Stimulated activated CD4-positive, alpha-beta T cell treated with anti-CD3 and anti-CD28 coated beads, Interleukin-15, amount 100 ng/mL, for 1 hour (primary cell): ENCODE measurements at places on chromosomes 6 and 20.

GRCh38 chr6:83215131-83216047 is 22.2 kb downstream of the RWDD2A start:
- DNase-seq: peak; percentile 7

DNA sequence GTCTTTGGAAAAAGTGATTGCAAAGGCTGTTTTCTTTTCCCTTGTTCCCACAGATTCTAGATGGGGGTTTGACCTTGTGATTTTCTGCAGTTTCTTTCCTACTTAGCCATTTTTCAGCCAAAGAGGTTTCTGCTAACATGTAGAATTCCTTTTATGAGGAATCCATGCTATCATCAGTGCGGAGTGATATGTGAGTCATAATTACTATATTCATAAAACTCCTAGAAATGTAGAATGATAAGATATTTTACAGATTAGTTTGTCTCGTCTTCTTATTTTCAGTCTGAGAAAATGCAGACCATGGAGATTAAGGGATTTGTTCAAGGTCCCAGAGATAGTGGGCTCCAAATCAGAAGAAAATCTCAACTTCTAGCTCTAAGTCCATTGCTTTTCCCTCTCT is 98.6 kb downstream of the KCNQ5 start:
- no peak for DNase-seq

- DNase-seq: no peak
Observed at GRCh38 chr6:155248008-155249001, 15.5 kb upstream of the CLDN20 start.

DNA sequence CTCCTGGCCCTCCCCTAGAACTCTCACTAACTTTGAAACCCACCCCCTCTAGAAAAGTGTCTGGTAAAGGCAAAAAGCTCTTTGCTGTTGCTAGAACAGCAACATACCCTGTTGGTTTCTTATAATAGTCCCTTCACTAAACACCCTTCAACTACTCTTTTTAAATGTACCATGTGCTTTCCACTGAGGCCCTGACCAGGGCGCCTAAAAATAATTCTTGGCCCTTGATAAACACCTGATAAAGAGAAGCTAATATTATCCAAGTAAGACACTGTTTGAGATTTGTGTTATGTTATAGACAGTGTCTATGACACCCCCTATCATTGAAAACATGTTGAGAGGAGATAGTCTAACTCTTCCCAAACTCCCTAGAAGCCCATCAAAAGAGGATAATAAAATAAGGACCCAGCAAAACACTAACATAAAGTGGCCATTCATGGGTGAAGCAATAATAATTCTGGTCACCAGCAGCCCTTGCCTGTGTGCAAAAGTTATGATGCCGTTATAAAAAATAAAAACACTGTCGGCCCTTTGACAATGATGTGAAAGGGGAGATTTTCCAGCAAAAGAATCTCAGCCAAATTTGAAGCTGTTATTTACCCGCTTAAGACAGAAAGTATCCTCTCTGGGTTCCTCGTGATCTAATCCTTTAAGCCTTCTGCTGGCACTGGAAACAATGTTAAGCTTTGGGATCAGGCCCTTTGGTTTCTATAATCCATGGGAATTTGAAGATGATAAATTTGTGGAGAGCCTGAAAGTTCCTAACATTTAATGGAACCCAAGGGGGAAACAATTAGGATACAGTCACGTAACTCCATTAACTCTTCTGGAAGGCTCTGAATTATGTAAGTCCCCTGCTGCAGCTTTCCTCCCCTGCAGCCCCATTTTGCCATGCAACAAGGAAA is 122.6 kb upstream of the PLCB4 start:
- no peak for DNase-seq

- DNase-seq: no peak
Observed at GRCh38 chr6:157741321-157741947, 81.6 kb upstream of the SNX9 start.

- DNase-seq: no peak
Observed at GRCh38 chr6:27156874-27157458, 90.5 kb upstream of the PRSS16 start.

DNA sequence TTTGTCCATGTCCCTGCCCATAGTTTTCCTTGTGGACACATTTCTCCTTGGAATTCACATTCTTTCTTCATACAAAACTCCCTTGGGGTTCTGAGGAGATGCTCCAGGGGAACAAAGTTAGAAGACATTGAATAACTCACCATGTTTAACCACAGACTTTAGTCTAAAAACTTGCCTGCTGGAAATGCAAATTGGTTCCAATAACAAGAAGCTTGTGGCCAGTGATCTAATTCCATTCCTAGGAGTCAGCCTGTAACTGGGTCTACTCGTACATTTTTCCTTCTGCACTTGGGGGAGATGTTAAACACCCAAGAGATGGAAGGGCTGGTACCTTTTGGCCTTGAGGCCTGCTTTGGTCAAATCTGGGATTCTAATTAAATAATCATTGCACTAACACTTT is 60.2 kb downstream of the SCML4 start:
- DNase-seq: no peak

DNA sequence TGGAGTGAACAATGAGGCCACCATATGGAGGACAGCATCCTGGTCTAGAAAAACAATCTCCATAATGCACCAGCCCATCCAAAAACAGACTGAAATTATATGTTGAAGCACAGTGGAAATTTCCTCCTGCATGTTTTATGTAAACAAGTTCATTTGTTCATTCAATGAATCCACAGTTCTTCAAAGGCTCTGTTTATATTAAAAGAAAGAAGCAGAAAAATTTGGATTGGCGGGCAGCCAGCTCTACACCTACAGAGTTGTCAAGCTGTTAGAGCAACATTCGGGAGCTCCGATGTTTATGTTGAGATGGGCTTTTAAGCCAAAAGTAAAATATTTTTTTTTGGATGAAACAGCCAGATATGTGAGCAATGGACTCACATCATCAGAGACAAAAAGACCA is 395.3 kb upstream of the SULF2 start:
- no peak for DNase-seq

DNA sequence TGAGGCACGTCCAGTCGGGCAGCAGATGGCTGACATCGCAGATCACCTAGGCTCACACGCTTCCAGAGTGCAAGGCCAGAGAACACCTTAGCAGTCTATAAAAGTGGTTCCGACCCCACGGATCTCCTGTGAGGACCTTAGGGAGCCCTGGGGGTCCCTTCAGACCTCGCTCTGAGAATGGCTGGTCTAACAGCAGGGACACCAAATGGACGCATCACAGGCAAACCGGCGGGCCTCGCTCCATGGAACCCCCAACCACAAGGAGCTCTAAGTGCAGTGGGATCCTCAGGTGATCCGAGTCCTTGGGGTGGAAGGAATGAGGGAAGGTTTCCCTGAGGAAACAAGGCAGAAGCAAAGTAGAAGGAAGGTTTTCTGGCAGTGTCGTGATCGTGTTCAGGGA is 135.4 kb downstream of the SMOC2 start:
- no peak for DNase-seq

- no peak for DNase-seq
Observed at GRCh38 chr20:8435285-8436035, 303.4 kb downstream of the PLCB1 start.

DNA sequence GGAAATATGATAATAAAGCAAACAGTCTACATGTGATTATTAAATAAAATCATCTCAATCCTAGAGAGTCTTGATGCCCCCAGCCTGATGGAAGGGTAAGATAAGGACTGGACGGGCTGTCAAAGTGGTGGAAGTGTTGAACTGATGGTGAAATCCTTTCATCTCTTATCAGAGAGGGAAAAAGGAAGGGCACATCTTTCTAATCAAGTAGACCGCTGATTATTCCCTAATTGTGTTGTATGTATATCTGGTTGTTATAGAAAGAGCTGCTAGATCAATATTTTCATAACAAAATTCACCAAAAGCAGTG is 184.5 kb downstream of the PDE7B start:
- no peak for DNase-seq

DNA sequence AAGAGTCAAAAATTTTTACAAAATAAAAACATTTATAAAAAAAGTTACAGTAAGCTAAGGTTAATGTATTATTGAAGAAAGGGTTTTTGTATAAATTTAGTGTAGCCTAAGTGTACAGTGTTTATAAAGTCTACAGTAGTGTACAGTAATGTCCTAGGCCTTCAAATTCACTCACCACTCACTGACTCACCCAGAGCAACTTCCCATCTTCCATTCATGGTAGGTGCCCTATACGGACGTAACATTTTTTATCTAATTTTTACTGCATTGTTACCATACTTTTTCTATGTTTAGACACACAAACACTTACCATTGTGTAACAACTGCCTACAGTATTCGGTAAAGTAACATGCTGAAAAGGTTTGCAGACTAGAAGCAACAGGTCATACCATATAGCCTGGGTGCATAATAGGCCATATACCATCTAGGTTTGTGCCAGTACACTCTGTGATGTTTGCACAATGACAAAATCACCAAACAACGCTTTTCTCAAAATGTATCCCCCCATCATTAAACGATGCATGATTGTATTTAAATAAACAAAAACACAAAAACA is 6.0 kb downstream of the MTFR2 start:
- DNase-seq: no peak

DNA sequence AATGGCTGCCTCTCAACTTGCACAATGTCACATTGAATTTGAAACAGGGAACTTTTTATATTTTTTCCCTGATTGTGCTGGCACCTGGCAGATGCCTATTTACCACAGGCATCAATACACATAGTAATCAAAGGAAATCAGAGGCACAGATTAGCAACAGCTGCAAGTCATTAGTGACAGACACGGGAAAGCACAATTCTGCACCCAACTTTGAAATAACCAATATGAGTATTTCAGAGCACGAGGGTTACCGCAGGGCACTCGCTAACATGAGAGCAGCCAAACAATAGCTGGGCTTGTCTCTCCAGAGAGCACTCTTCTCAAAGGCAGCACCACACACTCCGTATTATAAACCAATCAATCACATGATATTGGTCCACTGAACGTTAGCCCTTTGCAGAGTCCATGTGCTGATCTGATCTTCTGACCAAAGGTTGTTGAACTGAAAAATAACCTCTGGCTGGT is 149.5 kb downstream of the RNF144B start:
- no peak for DNase-seq

DNA sequence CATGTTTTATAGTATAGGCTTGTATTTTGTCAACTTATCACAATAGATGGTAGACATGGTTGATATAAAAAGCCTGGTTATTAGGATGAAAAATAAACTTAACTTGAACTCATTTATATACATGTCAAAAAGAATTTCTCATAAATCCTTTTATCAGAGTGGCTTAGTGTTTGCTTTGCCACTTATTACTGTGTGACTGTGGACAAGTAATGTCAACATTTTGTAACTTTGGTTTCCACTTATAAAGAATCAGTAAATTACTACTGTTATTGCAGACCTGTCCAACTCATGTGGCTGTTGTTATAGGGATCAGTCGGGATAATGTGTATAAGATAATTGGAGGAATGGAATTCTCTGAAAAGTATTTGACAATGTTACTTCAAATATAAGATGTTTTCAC is 894.8 kb upstream of the FLRT3 start:
- DNase-seq: no peak

- DNase-seq: no peak
Observed at GRCh38 chr6:23692184-23692583, 433.8 kb upstream of the NRSN1 start.
